ENCODE measurements at places on chromosomes 13 and 19.

DNA sequence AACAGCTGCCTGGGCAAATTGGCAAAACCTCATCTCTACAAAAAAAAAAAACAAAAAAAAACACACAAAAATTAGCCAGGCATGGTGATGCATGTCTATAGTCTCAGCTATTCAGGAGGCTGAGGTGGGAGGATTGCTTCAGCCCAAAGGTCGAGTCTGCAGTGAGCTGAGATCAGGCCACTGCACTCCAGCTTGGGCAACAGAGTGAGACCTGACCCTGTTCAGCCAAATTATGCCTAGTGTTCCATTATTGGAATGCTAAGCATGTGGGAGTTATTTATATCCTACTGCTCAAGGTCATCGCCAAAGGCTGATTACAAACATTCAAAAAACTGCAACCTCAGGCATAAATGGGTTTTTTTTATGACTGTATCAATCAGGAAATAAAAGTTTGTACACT lies 1251.0 kb upstream of the PCDH9 start:
- DNase-seq = no peak

- no peak for DNase-seq
Measured at GRCh38 chr13:50375792-50376191, 360.5 kb downstream of the KCNRG start.

- no peak for DNase-seq
Measured at GRCh38 chr13:38635030-38635429, 51.8 kb upstream of the FREM2 start.

GRCh38 chr13:52673465-52673864 lies 20.8 kb downstream of the SUGT1 start:
- no peak for DNase-seq

DNA sequence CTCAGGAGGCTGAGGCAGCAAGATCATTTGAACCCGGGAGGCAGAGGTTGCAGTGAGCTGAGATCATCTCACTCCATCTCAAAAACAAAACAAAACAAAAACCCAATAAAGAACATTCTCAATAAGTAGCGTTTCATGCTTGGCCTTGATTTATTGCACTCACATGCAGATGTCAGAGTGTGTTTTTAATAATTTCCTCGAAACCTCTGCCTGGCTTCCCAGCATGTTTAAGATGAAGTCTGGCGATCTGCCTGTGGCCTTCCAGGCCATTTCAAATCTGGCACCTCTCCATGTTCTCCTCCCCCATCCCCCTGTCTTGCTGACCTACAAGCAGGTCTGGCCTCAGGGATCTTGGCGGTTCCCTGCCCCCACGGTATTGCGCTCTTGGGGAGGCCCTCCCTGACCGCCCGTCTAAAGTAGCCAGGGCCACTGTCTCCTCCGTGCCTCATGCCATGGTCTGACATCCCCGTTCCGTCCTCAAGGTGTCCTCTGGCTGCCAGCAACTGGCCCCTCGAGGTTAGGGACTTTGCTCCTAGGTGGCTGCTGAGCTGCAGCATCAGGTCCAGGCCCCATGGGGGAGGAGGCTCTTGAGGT lies 1.6 kb downstream of the WDR88 start:
- no peak for DNase-seq

GRCh38 chr13:112131081-112131712 lies 64.2 kb downstream of the SOX1 start:
- DNase-seq = no peak

GRCh38 chr13:102267191-102267590 lies 134.7 kb downstream of the FGF14 start:
- DNase-seq = no peak

GRCh38 chr13:47306991-47307390 lies 410.1 kb upstream of the HTR2A start:
- no peak for DNase-seq

- no peak for DNase-seq
Measured at GRCh38 chr13:83884141-83884540, 1.9 kb upstream of the SLITRK1 start.

- DNase-seq = no peak
Measured at GRCh38 chr13:94160875-94161274, 318.6 kb downstream of the DCT start.
